ENCODE measurements at places on chromosomes 12 and 14.

- DNase-seq = no peak
These were observed 188.5 kb upstream of the SYT10 start for GRCh38 chr12:33628087-33628486.

GRCh38 chr14:80930836-80931389 is 10.6 kb downstream of the CEP128 start:
- DNase-seq = peak; percentile 14

- DNase-seq = no peak
These were observed 167.4 kb downstream of the KIF26A start for GRCh38 chr14:104305511-104306449.

- no peak for DNase-seq
These were observed 304.1 kb downstream of the EGLN3 start for GRCh38 chr14:33646692-33647260.

GRCh38 chr14:59175404-59175803 is 13.1 kb upstream of the DAAM1 start:
- DNase-seq = no peak

DNA sequence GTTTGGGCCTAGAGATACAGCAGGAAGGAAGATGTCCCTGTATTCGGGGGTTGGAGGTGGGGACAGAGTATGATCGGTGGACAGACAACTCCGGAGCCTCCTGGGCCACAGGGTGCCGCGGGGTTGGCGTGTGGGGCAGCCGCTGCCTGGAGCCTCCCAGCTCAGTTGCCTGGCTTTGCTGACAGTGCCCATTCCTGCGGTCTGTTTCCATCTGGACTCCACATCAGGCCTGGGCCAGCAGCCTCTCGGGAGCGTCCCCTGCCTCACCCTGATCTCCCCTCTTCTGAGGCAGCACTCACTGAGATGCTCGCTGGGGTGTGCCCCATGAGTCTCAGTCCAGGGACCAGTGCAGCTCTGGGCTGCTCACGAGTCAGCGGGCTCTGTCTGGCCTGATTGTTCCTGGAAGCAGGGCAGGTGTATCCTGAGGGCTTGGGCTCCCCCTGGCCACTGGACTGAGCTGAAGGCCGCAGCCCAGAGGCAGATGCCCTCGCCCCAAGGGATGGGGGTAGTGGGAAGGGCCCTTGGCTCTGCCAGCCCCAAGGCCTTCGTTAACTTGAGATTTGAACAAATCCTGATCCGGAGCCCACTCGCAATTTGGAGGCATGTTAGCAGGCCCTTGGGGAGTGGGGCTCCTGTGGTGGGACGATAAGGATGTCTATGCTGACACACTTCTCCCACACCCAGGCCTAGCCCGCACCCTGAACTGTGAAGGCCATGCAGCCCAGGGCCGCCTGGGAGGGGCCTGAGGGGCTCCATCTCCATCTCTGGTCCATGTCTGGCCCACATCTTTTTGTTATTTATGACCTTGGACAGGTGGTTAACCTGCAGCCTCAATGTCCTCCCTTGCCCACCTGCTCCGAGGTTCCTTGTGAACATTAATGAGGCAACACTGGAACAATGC is 7.5 kb downstream of the HIP1R start:
- DNase-seq = no peak

DNA sequence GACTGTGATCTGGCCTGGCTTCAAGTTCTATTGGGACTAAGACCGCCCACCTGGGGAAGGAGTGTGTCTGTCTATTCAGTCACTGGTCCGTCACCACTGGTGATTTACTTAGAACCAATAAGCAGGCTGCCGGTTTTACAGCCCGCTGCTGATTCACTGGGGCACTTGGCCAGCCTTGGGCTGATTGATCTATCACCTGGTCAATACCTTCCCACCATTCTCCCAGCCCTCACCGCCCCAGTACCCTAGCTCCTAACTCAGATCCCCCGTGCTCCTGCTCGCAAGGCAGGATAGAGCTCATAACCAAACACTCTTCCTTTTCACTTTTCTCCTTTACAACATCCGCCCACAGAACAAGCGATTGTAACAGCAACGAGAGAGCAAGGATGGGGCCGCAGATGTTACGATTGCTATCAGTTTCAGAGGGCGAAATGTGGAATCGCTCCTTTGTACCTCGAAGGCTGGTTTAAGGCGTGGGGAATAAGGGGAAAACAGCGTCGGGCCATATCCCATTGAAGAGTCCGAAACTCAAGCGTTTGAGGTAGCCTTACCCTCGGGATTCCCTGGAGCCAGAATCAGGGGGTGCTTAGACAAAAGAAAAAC is 672 bp downstream of the RDH11 start:
- peak; percentile 51 for DNase-seq

GRCh38 chr14:68685419-68686204 is 107.3 kb downstream of the ZFP36L1 start:
- DNase-seq = peak; percentile 72

- DNase-seq = no peak
These were observed 154.5 kb downstream of the MON2 start for GRCh38 chr12:62621101-62621638.

DNA sequence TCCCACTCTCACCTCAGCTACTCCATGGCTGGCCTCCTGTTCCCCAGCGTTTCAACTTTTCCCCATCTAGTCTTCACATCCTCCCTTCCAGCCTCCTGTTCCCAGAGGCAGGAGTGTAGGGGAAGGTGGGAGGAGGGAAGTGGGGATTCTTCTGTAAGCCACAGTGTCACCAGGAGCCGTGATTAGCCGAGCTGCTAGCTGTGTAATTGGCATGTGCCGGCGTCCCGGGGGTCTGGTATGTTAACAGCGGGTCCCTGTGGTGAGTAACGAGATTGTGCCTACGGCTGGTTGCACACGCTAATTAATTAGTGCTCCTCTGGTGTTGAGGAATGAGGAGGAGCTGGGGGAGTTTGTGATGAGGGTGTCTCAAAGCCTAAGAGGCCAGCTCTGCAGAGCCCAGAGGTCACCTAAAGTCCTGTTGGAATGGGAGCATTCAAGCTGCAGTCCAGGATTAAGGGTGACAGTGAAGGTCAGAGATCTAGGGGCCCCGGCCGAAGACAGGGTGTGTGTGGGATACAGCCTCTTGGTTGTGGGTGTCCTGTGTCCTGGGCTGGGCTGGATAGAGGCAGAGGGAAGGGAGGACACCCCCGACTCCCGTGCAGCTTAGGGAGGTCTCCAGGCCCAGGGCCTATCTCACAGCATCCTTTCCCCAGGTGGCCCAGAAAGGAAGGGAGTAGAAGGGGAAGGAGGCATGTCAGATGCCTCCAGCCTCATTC is 10.0 kb upstream of the CALCOCO1 start:
- no peak for DNase-seq

DNA sequence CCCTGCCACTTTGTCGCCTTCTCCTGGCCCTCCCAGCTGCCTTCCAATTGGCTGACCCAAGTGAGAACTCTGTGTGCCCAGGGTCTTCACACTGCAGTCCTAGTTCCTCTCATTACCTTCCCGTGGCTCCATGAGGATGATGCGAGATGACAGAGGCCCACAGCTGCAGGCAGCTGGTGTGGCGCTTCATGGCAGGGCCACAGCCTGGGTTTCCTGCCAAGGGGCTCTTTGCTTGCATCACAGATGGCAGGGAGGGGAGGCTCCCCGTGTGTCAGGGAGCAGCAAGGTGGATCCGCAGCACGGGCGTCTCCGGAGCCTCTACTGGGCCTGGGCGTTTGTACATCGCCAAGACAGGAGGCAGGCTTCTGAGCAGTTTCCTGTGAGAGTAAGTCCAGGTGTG is 28.9 kb downstream of the DEGS2 start:
- DNase-seq = no peak

- DNase-seq = no peak
These were observed 1095.1 kb downstream of the BCL11B start for GRCh38 chr14:98176892-98177291.

DNA sequence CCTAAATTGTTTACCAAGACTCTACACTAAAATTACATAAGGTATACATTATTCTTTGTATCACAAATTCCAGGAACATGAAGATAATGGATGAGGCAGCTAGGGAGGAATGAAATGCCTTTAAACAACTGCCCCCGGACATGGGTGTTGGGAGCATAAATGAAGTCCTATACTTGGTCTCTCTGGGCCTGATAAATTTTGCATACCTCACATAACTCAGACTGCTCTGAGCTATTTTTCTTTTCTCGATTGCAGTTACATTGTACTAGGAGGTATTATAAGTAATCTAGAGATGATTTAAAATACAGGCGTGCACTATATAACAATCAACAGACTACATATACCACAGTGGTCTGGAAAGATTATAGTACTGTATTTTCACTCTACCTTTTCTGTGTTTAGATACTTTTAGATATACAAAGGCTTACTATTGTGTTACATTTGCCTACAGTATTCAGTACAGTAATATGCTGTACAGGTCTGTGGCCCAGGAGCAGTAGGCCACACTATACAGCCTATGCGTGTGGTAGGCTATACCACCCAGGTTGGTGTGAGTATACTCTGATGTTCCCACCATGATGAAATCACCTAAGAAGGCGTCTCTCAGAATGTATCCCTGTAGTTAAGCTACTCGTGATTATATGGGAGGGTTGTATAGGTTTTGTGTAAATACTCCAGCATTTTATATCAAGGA is 14.3 kb downstream of the FNTB start:
- no peak for DNase-seq

- DNase-seq = no peak
These were observed 48.1 kb upstream of the VASH1 start for GRCh38 chr14:76713121-76713520.

DNA sequence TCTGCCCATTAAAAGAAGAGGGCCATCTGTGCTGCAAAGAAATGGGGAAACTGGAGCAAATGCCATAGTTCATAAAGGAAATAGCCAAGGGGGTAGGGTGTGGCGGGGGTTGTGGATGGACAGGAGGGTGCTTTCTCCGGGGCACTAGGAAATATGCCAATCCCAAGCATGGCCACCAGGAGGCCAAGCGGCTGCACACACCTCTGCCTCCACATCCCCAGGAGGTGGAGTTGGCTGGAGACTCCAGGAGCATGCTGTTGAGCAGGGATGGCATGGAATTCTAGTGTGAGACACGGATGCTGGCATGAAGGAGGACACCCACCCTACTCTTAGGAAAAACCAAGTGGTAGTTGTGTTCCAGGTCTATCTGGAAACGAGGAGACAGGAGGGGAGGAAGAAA is 25.2 kb downstream of the NID2 start:
- DNase-seq = peak; percentile 11

- no peak for DNase-seq
These were observed 417.5 kb downstream of the LRIG3 start for GRCh38 chr12:58502841-58503240.

DNA sequence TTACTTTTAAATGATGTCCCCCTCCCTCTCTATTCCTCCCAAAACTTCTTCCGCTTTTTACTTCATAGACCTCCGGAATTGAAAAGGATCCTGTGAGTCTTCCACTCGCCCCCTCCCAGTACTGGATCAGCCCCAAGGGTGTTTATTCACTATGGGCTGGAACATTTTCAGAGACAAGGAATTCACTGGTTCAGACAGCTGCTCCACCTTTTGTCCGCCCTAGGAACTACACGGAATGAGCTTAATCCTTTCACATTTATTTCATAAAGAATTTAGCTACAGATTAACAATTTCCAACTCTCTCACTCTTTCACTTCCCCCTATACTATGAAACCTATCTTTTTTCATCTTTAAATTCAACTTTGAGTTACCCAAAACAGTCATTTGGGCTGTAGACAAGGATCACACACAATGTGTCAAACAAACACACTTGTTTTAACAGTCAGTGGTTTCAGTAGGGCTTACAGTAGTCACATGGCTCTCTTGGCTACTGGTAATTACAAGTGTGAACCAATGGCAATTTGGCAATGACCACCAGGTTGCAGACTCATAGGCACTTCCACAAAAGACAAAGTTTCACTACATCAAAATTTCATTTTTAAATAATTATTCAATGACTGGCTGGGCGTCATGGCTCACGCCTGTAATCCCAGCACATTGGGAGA is 20.6 kb downstream of the CNIH1 start:
- DNase-seq = no peak

GRCh38 chr14:64296561-64296960 is 2.4 kb upstream of the ESR2 start:
- no peak for DNase-seq

GRCh38 chr12:6899837-6900519 is 4.6 kb upstream of the LRRC23 start:
- DNase-seq = no peak

DNA sequence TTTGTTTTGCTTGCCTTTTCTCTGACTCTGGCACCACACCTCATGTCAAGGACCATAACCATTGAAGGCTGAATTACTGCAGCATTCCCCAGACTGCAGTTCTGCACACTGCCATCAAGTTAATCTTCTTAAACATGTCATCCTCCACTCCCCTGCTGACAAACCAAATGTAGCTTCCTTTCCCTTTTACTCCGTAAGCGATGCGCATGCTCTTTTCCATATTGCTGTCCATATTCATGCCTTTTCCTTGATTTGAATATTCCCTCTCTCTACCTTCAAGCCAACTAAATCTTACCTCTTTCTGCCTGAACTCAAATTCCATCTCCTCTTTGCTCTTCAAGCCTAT is 13.6 kb downstream of the GPX2 start:
- no peak for DNase-seq

DNA sequence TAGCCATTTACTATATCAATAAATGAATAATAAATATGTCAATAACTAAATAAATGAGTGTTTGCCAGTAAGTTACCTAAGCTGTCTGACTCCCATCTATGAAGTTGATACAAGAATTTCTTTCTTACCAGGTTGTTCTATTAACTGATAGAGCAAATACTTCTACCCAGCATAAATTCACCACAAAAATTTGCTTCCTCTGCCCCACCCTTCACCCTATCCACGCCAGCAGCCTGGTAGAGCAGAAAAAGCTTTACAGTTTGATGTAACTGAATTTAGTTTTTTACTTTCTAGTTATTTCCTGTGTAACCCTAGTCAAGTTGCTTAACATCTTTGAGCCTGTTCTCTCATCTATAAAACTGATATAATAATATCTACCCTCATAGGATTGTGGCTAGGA is 94.9 kb upstream of the SLC16A7 start:
- no peak for DNase-seq

GRCh38 chr12:122799641-122800243 is 25.4 kb downstream of the CCDC62 start:
- DNase-seq = no peak
